Aorta (tissue), 5 donors: ENCODE measurements at places on chromosomes 7 and 10. TPM values are rescaled to one million over a fixed set of nuclear protein-coding genes. Genes with fewer than 3 reads are reported as not detected.

The LANCL2 gene
- 7.0 TPM for total RNA-seq

The C10orf88 gene
- total RNA-seq: 11.7 TPM

The CUZD1 gene
- 0.58 TPM for total RNA-seq

GRCh38 chr10:71396084-71396710 lies 523 bp upstream of the CDH23 start:
- DNase-seq: peak; percentile 81

DNA sequence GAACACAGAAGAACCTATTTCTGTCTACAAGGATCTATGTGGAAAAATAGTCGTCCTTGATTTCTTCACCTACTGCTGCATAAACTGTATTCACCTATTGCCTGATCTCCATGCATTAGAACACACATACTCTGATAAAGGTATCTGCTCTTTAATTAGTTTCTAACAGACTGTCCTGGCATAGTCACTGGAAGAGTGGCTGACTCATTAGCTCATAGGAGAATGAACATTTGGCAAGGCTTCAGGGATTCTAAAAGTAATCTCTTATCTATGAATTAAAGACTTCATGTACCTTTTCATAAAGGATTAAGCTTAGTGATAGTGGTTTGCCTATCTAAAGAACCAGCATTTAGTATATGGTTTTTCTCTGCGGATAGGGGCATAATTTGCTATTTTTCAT lies 4.1 kb downstream of the NHLRC2 start:
- DNase-seq: no peak
